Naive thymus-derived CD8-positive, alpha-beta T cell (primary cell): ENCODE measurements at places on chromosomes 7 and 10.

DNA sequence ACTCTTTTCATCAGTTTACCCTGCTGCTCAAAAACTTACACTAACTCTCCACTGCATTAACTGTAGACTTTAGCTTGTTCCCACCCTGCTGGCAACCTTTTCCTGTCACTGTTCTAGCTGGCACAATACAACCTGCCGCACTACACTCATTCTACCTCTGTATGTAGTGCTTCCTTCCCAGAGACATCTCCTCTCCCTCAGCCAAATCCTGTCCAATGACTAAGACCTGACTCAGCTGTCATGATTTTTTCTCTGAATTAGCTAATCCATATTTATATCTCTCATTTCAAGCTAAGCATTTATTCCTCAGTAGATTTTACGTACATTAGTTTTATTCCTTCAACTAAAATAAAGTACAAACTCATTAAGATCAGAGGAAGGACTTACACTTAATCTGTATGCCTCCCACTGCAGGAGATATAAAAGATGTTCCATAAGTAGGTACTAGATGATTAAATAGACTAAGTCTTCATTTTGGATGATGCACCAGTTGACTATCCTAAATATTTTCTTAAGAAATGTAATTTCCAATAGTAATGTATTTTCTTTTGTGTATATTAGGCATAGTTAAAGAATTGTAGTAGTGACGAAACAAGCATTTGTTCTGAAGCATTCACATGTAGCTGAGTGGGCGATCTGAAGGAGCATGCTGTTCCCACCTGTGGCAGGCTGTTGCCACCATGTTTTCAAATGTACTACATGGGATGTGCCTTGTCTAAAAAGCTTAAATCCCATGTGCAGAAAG lies 189.1 kb downstream of the SKAP2 start:
- DNase-seq: no peak

GRCh38 chr10:86652361-86653202 lies 1.8 kb upstream of the OPN4 start:
- DNase-seq: no peak

GRCh38 chr10:6201516-6201975 lies 1.2 kb upstream of the PFKFB3 start:
- peak; percentile 77 for DNase-seq

- no peak for DNase-seq
Observed at GRCh38 chr7:105600720-105601550, 19.6 kb upstream of the EFCAB10 start.

DNA sequence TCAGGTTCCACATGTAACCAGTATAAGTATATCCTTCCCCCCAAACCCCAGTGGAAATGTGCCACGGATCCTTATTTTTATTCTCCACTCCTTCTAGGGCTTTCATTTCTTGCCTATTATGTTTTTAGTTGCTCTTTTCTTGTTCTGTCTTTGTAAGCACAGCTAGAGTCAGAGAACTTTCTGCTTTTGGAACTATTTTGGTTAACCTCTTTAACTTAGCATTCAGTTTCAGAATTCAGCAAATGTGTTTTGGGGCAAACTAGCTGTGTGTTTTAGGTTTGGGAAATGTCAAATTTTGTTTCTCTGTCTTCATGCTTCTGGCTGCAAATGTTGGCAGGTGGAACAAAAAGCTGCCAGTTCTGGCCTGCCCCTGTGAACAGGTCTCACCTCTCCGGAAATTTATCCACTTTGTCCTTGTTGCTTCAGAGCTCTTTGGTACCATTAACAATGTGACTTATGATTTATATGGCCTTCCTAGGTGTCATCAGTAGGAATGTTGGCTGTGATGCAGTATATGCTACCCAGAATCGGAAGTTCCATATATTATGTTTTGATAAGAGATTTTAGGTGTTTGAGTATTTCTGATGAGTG lies 156.1 kb downstream of the ADK start:
- no peak for DNase-seq

GRCh38 chr7:64640504-64640903 lies 25.4 kb upstream of the ZNF107 start:
- no peak for DNase-seq

- no peak for DNase-seq
Observed at GRCh38 chr7:41403291-41403690, 299.6 kb downstream of the INHBA start.

DNA sequence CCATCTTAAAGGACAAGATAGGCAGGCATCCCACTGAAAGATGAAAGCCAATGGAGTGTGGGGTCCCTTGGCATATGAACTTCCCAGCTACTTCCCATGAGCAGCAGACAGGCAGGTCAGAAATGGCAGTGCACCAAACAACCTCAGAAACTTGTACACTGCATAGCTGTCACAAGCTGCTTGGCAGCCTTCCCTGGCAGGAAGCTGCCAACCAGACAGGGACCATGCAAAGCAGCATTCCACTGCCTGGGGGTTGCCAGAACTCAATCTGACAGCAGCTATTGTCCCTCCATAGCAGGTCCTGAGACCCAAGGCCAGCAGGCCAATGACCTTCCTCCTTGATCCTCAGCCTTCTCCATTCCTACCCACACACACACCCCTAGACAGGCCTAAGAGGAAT lies 139.5 kb downstream of the PLCE1 start:
- no peak for DNase-seq

- DNase-seq: no peak
Observed at GRCh38 chr10:83222832-83223742, 916.2 kb upstream of the GHITM start.

DNA sequence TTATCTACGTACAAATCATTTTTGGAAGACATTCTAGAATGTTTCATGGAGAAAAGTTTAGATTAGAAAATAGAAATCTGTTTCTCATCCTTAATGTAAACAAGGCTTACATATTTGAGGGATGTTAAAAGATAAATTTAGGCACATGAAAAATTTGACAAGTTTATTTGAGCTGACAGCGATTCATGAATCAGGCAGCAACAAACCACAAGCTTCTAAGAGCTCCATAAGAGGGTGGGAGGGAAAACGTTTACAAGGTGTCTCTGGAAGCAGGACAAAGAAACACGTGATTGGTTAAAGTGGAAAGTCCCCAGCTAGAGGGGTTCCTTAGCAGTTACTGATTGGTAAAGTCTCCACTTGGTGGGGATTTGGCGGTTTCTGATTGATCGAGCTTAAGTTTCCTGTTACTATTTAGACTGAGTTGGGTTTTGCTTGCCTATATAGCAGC lies 228.9 kb upstream of the PITRM1 start:
- DNase-seq: no peak

DNA sequence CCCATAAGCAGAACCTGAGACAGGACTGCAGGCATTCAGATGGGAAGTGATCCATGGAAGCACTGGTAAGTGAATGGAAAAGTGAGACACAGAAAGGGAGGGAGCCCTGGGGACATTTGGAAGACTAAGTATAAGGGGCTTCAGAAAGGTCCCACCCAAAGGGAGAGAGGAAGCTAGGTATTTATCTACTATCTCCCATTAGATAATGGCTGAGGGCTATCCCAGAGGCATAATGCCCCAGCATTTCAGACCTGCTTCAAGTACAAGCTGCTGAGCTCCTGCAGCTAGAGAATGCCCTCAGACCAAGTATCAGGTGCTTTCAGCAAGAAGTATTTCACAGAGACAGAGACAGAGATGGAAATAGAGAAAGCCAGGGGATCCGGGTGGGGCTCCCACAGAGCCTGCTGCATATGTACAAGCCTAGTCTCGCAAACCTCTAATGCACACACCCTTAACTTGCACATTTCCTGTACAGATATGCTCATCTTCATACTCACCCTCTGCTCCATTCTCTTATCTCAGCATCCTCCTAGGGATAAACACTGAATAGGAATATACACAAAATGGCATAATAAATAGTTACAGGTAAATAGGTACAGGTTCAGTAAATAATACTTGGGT lies 20.2 kb downstream of the KDM7A start:
- no peak for DNase-seq

DNA sequence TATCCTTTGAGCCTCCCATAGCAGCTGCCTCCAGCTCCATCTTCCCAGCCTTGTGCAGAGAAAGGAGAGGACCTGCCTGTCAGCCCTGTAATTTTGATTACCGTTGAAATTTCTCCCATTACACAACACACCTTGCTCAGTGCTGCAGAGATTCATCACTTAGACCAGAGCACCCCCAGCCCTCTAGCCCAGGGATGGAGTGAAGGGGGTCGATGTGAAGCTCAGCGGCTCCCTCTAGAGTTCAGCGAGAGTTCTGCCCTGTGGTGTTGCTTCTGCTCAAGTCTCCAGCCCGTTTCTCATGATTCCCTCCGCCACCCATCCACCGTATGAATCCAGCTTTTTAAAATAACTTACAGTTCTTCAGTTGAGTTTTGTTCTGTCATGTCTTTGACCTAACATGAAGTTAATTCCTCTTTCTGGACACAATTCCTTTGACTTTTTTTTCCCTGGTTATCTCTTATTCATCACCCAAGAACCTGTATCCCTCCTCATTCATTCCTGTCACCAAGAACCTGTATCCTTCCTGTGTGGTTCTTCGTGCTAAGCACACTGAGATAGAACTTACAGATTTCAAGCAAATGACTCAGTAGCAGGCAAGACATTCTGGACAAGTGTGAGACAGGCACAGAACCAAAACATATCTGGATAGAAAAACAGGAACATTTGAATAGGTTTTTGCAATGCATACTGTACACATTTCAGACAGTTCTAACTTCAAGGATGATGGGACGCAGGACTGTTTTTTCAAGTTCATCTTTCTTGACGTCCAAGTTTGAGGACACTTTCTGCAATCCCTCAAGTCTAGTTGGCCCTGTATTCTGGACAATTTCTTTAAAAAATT lies 35.0 kb upstream of the ZNF32 start:
- DNase-seq: peak; percentile 19

GRCh38 chr10:104922810-104923209 lies 281.7 kb downstream of the SORCS3 start:
- no peak for DNase-seq

DNA sequence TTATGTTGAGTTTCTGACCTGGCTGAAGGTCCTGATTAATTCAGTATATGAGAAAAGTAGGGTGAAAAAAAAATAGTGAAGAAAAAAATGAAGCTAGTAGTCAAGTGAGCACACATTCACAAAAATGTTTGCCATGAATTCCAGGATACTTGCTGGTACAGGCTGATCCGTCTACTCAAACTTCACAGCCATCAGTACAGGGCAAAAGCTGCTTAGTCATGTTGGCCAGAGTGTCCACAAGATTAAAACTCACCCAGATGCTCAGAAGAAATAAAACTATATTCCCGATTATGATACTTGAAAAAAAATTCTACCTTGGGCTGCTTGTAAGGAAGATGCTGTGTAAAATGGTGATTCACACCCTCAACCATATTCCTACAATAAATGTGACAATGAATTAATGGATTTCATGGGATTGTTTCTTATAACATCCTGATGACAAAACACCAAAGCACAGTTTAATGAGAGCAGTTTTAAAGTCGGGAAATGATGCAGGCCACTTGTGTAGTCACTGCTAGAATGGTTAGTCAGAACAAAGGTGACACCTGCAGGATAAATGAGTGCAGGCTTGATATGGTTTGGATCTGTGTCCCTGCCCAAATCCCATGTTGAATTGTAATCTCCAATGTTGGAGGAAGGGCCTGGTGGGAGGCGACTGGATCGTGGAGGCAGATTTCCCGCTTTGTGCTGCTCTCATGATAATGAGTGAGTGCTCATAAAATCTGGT lies 49.2 kb upstream of the ANKRD1 start:
- DNase-seq: no peak

GRCh38 chr10:127600479-127600878 lies 51.4 kb downstream of the NPS start:
- DNase-seq: no peak

DNA sequence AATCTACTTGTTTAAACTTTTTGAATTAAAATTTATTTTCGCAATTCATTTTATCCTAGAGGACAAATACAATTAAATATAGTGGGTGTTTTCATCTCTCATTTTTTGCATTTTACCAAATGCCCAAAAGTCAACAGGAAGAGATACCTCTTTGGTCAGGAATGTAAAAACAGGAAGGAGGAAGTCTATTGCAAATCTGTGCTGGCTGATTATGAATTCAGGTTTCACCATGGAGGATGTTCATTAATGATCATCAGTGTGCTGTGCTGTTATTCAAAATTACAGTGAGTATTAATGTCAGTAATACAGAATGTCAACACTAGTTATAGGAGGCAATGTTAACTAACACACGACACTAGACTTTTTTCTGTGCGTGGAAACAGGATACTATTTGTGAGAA lies 24.7 kb downstream of the EXOC6 start:
- no peak for DNase-seq

- DNase-seq: no peak
Observed at GRCh38 chr7:121298831-121299239, 30.0 kb upstream of the WNT16 start.

DNA sequence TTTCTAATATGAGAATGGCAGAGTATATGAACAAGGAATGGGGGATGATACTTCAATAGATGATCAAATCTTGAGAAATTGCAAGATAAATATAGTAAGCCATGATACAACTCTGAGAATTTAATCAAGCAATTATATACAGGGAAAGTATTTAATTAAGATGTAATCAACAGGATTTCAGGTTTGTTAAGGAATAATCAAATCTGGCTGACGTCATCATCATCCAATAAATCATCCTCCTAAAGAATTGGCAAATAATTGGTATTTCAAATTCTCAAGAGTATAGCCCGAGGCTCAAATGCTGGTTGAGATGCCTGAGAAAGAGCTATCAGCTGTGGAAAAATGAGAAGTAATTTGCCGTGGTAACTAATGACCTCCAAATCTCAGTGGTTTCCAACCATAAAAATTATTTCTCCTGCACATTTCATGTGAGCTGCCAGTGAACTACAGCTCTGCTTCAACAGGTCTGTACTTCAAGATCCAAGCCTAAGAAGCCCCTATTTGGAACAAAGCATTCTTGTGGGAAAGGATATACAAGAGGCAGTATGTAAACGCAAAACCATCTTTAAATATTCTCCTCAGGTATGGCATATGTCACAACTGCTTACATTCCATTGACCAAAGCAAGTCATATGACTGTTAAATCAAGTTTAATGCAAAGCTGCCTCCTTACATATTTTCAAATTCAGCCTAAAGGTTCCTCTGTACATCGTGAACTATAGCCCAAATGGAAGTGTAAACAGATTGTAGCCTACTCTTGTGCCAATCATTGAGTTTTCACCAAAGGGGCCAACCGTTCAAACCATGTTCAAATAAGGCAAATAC lies 503.0 kb downstream of the KIF20B start:
- DNase-seq: no peak

DNA sequence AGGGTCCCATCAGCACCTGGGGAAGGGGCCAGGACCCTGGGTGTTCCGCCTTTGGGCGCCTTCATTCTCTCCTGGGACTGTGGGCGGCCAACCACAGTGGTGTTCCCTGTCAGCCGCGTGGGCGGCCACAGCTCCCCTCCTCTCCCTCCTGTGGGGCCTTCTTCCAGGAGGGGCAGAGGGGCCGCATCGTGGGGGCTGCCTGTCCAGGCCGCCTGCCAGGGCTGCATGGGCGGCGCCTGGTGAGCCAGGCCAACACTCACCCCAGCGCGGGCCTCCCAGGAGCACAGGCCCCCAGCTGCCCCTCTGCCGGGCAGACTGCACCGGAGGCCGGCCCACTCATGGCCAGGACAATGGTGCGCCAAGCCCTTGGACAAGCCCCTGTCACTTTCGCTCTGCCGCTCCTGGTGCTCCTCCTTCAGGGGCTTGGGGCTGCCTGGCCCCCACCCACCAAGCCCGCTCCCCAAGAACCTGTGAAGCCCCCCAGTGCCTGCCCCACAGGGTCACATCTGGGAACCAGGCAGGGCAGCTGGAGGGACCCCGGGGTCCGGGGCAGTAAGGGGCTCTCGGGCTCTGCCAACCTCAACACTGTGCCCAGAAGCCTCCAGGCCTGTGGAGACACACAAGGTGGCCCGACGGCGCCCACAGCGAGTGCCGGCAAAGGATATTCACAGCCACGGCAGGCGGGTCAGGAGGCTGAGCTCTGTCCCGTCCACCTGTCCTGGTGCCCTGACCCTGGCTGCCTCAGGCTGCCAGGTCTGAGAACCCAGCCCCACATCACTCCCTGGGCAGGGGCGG lies 42.8 kb downstream of the AP5Z1 start:
- no peak for DNase-seq
